ENCODE measurements at places on chromosomes 3 and 15. TPM values are rescaled to one million over a fixed set of nuclear protein-coding genes. Genes with fewer than 3 reads are reported as not detected.

DNA sequence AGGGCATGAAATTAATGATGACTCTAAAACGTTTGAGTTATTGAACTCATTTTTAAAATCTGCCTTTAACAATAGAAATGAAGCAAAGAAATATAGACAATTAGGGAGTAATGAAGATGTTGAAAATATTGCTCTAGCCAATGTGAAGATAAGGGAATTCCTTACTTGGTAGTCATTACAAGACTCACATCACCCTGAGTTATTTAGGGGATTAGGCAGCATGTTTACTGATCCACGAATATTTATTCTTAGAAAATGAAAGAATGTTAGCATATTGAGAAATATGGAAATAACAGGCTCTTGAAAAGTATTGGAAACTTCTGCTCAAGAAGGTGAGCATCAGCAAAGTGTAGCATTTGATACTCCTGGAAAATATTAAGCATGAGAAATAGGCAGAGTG, 398.1 kb upstream of the ARPP21 start:
- DNase-seq = no peak

DNA sequence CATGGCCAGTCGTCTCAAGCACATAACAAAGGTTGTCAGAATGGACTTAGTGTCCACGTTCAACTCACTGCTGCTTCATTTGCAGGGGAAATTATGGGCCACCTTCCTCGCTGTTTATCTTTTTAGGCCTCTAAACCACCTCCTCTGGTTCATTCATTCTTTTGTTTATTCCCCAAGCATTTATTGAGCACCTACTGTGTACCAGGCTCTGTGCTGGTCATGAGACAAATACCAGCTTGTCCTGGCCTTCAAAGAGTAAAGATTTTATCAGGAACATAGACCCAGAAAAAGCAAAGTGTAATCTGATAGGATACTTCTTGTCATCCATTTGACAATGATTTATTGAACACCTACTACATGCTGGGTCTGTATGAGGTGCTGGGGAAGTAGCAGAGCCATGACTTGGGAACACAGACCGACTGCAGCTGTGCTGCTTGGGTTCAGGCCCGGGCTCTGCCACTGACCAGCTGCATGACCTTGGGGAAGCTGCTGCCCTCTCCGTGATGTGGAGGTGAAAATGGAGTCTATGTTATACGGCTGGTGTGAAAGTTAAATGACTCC, 63.4 kb upstream of the SLC6A6 start:
- no peak for DNase-seq

GRCh38 chr3:37937156-37937555, 53.4 kb upstream of the VILL start:
- DNase-seq = no peak

- DNase-seq = no peak
Measured at GRCh38 chr3:58106640-58107039, 98.4 kb downstream of the FLNB start.

DNA sequence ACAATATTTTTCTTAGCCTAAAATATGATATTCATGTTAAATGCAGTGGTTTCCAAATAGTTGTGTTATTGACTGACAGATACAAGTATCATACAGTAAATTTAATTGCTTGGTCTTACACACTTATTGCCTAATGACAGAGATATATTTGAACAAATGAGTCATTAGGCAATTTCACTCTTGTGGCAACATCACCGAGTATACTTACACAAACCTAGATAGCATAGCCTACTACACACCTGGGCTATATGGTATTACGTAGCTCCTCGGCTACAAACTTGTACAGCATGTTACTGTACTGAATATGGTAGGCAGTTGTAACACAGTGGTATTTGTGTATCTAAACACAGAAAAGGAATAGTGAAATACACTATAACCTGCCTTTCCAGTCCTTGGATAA, 50.3 kb downstream of the SERPINI1 start:
- DNase-seq = no peak

GRCh38 chr15:73631915-73632669, 1.1 kb downstream of the NPTN start:
- no peak for DNase-seq

DNA sequence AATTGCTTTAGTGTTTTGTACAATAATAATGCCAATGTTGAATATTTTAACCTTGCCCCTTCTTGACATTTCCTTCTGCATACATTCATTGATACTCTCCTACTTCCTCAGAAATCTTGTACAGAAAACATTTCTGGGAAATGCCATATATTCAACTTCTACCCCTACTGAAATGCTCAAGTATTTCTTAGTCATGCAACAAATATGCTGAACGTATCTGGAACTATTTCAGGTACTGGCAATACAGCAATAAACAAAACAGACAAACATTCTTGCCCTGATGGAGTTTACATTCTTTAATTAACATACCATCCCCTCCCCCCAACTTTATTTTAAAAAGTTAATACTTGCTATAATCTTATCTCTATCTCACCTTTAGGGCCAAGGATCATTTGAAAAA, 147.2 kb downstream of the STAG1 start:
- DNase-seq = no peak

DNA sequence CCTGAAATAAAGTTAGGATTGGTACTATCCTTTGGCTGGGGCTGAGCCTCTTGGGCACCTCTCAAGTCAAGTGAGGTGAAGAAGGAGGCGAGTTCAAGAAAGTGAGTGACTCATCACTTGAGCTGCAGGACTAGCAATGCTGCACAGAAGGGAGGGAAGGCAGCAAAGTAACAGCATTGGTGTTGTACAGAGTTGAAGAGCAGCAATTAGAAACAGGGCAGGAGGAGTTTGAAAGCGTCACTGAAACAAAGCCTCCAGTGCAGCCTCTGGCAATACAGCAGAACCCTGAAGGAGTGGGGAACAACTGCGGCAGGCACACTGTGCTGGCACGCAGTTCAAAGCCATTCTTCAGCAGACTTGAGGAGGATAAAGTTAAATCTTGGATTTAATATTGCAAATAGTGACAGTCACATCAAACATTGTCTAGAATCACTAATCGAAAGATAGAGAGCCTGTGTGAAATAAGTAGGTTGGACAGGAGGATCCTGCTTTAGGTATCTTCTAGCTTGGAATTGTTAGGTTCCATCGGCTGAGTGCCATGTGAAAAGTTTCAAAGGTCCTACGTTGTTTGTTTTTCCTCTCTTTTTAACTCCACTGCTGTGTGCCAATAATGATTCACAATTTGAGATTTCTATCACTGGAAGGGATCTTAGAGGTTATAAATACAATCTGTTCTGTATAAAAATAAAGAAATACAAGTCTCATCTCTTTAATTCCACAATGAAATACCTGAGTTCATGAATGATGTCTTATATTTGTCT, 479.8 kb downstream of the NAALADL2 start:
- no peak for DNase-seq

GRCh38 chr3:65843732-65844131, 195.0 kb downstream of the MAGI1 start:
- no peak for DNase-seq

DNA sequence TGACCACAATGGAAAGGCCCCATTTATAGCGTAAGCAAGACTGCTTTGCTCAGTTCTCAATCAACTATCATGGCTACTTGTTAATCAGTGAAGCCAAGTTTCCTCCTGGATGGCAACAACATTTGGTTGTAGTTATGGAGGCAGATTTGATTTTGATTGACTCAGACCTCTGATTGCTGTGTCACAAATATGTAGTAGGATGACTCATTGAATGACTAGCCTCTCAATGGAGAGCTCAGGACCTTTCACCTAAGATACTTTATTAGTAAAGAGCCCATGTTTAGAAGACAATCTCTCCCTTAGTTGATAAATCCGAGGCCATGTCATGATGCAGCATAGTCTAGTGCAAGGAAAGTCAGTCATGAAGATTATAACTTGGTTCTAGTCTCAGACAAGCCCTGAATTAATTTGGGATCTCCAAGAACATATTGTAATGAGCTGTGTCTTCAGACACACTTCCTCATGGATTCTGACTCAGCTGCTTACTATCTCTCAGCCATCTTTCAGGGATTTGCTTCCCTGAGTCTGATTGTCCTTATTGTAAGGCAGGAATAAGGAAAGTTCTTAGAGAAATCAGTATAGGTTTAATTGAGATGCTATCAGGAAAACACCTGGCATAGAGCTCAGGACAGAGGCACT, 397.4 kb upstream of the TMCO5A start:
- DNase-seq = no peak

DNA sequence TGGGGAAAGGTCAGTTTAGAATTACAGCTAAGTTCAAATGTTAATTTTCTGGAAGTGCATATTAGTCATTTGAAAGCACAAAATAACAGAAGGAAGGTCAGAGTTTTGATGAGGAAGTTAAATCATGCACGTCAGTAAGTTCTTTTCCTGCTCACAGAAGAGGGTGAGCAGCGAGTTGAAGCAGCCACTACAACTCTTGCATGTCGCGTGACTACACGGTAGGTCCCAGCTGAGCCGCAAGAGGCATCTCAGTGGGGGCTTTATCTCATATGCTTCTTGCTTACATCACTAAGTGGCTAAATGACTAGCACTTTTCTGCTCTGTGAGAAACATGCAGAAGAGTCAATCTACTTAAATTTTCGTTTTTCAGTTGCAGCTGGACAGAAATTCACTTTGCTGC, 21.3 kb upstream of the SEC62 start:
- no peak for DNase-seq

GRCh38 chr3:195613468-195614069, 29.8 kb upstream of the APOD start:
- DNase-seq = no peak

GRCh38 chr3:177789500-177789899, 592.2 kb upstream of the TBL1XR1 start:
- no peak for DNase-seq

DNA sequence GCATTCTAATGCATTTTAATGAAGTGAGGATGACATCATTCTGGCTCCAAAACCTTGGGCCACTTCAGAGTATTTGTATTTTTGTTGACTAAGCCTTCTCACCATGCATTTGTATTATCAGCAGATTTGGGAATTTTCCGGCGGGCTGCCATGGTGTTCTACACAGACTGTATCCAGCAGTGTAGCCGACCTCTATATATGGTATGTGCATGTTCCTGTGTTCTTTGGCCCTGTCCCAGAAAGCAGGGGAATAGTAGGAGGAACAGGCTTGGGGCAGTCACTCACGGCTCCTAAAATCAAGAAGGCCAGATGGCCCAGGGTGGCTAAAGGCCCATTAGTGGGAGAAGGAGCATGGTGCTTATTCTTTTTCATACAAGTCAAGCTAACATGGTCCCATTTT, 80.5 kb downstream of the USF3 start:
- DNase-seq = no peak

GRCh38 chr3:113231391-113231790, 20.0 kb downstream of the BOC start:
- DNase-seq = no peak

- DNase-seq = no peak
Measured at GRCh38 chr3:135451037-135451785, 514.3 kb upstream of the PPP2R3A start.

DNA sequence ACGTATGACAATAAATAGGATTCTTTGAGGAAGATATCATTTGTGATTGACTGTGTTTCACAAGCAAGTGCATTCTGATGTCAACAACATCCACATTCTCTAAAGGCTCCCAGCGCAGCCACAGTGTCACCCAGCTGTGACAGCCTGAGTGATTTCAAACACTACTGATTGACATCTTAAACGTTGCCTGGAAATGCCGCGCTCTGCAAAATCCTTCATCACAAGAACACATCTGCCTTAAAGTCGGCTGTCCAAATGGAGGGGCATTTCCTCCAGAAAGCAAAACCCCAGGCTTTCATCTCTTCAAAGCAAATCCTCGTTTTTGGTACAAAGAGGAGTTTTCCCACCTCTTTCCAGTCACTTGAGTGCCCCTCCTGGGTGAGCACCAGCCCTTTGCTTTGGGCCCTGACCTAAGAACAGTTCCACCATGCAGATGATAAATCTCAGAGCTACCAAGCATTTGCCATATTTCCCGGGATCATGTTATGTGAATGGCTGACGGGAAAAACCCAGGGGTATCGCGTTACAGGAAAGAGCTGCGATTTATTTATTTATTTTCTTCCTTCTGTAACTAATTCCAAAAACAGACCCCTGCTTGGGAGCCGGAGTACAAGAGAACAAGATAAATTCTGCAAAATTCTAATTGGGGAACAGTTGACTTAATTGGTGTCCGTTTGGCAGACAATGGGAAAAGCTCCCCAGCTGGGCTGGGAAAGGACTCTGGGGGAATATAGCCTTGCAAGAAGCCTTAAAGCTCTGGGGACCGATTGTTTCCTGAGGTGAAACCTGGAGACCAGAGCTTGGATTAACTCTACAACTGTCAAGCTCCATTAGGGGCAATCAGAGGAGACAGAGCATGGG, 703.8 kb upstream of the NR2F2 start:
- no peak for DNase-seq

DNA sequence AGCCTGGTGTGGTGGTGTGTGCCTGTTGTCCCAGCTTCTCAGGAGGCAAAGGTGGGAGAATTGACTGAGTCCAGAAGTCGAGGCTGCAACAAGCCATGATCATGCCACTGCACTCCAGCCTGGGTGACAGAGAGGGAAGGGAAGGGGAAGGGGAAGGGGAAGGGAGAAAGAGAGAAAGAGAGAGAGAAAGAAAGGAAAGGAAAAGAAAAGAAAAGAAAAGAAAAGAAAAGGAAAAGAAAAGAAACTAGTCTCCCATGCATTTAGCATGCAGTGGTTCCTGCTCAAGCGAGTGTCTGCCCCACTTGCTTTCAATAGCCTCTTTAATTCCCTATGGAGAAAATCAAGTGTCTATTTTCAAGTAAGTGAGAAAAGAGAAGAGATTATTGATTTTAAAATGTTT, 20.6 kb upstream of the CAPN7 start:
- no peak for DNase-seq

DNA sequence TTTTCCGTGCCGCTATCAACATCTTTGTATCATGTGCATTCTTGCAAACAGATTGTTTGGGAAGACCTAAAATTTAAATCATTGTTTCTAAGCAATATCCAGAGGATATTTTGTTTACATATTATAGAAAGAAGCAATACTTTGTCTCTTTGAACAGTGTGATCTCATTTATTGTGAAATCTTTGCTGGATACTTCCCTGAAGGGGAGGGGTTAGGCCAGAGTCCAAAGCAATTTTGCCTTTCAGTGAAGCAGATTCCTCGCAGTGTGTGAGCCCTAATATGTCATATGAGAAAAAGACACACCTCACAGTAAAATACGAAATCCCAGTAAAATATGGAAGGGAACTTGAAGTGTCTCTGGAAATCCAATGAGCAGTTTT, 158.7 kb upstream of the SLCO3A1 start:
- no peak for DNase-seq

- no peak for DNase-seq
Measured at GRCh38 chr3:7978087-7978422, 523.6 kb upstream of the LMCD1 start.

TUBGCP5 gene
- total RNA-seq = 23.3 TPM

GP9 gene
- total RNA-seq = not detected

RASL12 gene
- total RNA-seq = not detected

PCYT1A gene
- 89.4 TPM for total RNA-seq

SNRPN gene
- total RNA-seq = 98.3 TPM

ELL3 gene
- 2.8 TPM for total RNA-seq

DNAH12 gene
- 0.04 TPM for total RNA-seq

MEIS2 gene
- total RNA-seq = 53.1 TPM

IL5RA gene
- not detected for total RNA-seq

GOLGA6A gene
- not detected for total RNA-seq

SKOR1 gene
- total RNA-seq = 0.07 TPM

All from pulmonary artery endothelial cell (primary cell).